Effector CD4-positive, alpha-beta T cell (primary cell): ENCODE measurements at places on chromosomes 6 and 20.

GRCh38 chr6:154503658-154504057 is 6.8 kb downstream of the CNKSR3 start:
- DNase-seq: no peak

DNA sequence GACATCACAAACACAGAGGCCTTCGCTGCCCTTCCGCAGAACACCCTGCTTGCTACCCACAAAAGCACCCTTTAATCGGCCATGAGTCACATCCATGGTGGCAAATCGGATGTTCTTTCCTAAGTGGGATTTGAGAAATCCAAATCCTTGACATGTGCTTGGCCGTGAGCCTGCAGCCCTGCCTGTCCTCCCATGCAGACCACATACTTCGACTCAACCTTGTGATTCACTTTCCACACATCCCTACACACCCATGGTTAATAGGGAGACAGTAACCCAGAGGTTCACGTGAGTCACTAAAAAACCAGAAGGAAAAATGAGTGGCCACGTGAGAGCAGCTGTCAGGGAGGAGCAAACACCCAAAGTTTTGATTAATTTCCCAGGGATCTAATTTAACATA is 19.4 kb downstream of the RAMACL start:
- no peak for DNase-seq

DNA sequence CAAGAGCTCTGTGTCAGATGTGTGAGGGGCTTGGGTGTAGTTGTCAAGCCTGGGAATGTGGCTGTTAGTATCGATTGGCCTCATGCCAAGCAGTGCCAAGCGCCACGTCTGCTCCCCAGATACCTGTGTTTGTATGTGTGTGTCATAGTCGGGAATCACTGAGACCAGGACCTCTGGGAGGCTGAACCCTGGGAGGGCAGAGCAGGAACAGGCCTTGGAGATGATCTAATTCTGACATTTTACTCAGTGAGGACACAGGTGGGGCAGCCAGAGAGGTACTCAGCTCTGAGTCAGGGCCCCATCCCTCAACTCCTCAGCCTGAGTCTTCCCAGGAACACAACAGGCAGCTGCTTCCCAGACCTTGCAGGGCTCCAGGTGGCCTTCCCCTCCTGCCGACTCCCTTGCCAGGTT is 51.2 kb upstream of the FANCE start:
- no peak for DNase-seq

GRCh38 chr20:17276101-17276500 is 49.3 kb downstream of the PCSK2 start:
- DNase-seq: no peak

GRCh38 chr6:107832151-107833056 is 8.3 kb upstream of the SCML4 start:
- no peak for DNase-seq

DNA sequence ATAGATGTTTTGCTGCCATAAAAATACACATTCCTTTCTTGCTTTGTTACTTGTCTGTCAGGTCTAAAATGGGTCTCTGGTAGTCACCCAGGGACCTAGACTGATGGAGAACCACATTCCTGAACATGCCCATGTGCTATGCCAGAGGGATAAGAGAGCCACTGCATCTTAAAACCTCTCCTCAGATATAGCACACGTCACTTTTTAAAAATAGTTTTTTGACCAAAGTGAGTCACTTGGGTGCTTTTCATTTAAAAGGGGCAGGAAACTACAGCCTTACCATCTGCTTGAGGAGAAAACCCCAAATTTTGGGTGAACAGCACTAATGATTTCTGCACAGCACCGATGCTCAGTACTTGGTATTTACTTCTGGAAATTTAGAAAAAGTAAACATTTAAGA is 197.8 kb downstream of the OGFRL1 start:
- no peak for DNase-seq

- no peak for DNase-seq
Measured at GRCh38 chr20:59458645-59459044, 145.7 kb upstream of the PHACTR3 start.
